NCI-H510A (cell line): ENCODE measurements at places on chromosomes 5 and 9.

GRCh38 chr9:11159318-11159862 lies 546.6 kb upstream of the PTPRD start:
- DNase-seq, result no peak

- no peak for DNase-seq
These were observed 41.0 kb upstream of the SLC12A7 start for GRCh38 chr5:1152771-1153282.

GRCh38 chr5:103057208-103058130 lies 62.5 kb downstream of the GIN1 start:
- no peak for DNase-seq

GRCh38 chr5:73899055-73899454 lies 273.1 kb downstream of the ARHGEF28 start:
- no peak for DNase-seq

GRCh38 chr5:37226377-37226776 lies 22.8 kb downstream of the CPLANE1 start:
- DNase-seq, result no peak

DNA sequence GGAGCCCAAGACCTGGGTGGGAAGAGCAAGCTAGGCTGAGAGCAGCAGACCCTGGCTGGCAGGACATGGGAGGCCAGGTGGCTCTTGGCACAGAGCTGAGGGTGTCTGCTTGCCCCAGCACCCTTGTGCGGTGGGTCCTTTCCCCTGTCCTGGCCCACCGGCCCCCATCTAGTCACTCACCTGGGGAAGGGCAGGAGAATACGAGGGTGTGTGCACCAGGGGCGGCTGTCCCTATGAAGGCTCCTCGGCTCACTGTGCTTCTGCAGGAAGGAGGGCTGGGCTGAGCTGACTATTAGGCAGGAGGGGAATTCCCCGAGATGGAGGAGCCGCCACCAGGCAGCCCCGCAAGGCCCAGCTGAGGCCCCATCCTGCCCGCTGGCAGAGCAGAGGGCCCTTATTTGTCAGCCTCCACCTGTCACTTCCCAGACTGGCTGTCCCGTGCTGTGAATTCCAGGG lies 6.1 kb upstream of the TNIP1 start:
- DNase-seq, result no peak

- no peak for DNase-seq
These were observed 7.7 kb downstream of the NEURL1B start for GRCh38 chr5:172648755-172649154.

GRCh38 chr9:92036756-92037155 lies 78.5 kb downstream of the SPTLC1 start:
- DNase-seq, result no peak

DNA sequence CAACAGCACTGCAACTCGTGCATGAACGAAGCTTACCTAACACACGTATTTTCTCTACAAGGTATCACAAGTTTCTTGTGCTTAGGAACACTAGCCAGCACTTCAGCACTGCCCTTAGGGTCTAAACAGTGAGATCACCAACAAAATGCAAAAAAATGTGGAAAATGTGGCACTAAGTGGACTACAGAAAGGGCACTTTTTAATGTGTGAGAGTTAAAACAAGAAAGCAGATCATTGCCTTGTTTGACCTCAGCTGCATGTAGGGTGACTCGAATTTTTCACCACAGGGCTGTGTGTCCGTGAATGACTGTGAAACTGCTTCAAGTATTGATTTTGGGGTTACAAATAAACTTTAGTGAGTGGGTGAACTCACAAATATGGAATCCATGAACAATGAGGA lies 90.5 kb downstream of the MARCHF3 start:
- no peak for DNase-seq

DNA sequence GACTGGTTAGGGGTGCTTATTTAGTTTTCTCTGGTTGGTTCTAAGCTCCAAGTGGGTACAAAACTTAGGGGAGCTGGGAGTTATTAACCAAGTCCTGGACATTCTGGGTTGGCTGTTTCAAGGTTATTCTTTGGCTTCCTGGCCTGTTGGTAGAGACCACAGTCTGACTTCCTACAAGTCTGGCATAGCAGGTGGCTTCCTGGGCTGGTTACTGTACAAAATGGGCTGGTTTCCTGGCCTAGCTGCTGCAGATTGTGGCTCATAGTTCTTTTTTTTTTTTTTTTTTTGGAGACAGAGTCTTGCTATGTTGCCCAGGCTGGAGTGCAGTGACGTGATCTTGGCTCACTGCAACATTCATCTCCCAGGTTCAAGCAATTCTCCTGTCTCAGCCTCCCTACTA lies 46.3 kb upstream of the BARHL1 start:
- DNase-seq, result no peak

- no peak for DNase-seq
These were observed 832 bp downstream of the EIF4EBP3 start for GRCh38 chr5:140548300-140548688.

DNA sequence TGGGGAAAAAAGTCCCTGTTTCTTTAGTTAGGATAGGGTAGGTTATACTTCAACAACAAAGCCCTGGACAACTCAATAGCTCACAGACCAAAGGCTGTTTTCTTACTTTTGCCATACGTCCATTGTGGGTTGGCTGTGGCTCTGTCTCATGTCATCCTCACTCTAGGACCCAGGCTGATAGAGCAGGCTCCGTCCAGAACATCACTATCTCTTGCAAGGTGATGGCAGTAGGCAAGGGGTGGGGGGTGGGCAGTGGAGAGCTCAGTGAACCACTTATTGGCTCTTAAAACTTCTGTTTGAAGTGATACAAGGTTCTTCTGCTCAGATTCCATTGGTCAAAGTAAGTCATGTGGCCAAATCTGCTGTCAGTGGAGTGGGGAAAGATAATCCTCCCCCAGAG lies 126.4 kb downstream of the CMYA5 start:
- no peak for DNase-seq

DNA sequence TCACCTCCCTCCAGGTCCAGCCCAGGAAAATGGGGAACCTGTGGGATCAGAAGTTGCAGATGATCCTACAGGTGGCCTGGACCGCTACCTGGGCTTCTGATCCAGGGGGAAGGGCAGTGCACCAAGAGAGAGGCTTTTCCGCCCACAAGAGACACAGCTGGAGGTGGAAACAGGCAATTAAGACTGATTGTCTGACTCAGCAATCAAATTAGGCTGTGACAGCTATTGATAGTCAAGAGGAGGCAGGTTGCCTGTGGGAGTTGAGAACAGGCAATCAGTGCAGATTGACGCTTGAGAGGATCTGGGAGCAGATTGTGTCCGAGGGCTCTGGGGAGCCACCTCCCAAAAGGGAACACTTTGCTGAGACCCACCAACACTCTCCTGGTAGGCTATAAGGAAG lies 71.1 kb upstream of the SLC44A1 start:
- DNase-seq, result no peak

DNA sequence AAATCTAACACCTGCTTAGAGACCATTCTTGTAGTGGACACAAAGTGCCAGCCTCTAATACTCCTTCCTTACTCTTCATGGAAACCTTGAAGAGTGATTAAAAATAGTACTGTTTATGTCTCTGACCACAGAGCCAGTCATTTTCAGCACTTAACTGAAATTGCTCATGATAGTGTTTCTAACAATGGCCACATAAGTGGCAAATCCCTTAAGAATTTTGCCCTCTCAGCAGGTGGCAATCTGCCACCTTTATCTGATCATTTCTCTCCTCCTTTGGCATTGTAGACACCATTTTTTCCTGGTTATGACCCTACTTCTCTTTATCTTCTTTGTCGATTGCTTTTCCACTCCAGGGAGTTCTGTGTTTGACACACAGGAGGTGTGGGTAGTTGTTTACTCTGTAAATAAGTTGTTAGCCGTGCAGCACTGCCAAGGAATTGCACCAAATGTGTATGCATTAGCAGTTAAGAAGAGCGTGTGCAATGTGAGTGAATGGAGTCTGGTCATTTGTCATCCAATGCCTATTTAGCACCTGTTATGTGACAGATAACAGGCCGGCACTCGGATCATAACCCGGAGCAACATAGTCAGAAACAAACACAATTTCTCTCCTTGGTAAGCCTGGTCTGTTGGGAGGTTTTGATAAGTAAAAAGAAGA lies 36.8 kb upstream of the STARD4 start:
- DNase-seq, result no peak

- DNase-seq, result no peak
These were observed 65.0 kb upstream of the AFAP1L1 start for GRCh38 chr5:149206524-149207141.

GRCh38 chr9:79940919-79941318 lies 369.2 kb downstream of the TLE4 start:
- DNase-seq, result no peak

GRCh38 chr5:71589903-71590302 lies 2.8 kb downstream of the MCCC2 start:
- no peak for DNase-seq

- DNase-seq, result no peak
These were observed 42.9 kb downstream of the ZNF474 start for GRCh38 chr5:122172207-122172606.

DNA sequence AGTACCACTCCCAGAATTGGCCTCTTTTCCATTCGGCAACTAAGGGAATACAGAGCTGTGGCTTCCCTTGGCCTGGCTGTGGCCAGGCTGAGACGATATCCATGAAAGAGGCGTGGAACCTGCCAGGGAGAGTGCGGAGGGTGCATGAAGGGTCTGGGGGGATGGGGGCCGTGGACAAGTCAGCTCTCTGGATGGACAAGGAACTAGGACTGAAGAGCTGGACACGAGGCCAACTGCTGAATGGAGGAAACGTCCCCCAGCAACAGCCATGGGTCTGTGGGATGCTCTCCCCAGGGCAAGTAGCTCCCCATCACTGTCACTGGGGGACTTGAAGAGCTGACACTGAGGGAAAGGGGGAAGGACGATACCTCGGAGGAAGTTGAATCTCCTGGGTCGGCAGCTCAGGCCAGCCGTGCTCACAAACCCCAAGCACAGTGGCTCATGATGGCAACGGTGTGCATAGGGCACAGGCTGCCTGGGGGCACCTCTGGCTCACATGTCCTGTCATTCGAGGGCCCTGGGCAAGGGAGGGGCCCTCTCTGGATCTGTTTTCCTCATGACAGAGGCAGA lies 4.1 kb upstream of the OLFM1 start:
- DNase-seq, result no peak

DNA sequence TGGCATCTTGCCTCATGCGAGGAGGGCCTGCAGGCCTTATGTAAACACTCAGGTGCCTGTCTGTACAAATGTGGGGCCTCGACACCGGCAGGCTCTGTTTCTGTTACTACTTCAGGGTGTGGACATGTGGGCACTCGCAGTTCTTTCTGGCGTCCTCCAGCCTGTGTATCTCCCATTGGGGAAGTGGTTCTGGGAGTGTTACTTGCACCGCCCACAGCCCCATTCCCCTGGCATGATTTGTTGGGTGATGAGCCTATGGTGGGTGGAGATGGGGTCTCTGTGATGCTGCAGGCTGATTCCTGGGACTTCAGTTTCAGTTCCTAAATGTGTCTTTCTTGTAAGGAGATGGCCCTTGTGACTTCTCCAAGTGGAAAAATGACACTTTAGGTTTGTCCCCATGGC lies 82.1 kb upstream of the PITX1 start:
- DNase-seq, result no peak

DNA sequence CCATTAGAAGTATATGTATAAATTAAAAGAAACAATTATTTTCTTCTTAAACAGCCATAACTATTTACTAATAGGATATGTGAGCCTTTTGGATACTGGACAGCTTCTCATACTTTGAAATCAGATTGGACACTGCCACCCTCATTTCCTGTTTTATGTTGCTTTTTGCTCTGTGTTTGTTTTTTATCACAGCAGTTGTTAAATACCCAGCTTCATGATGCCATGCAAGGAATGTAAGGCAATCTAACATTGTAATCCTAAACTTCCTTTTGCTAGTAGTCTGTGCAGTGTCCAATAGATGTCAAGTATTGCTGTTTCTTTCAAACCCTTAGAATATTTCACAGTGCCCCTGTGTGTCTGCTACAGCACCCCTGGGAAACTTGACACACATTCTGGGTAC lies 56.2 kb downstream of the CNTLN start:
- no peak for DNase-seq

DNA sequence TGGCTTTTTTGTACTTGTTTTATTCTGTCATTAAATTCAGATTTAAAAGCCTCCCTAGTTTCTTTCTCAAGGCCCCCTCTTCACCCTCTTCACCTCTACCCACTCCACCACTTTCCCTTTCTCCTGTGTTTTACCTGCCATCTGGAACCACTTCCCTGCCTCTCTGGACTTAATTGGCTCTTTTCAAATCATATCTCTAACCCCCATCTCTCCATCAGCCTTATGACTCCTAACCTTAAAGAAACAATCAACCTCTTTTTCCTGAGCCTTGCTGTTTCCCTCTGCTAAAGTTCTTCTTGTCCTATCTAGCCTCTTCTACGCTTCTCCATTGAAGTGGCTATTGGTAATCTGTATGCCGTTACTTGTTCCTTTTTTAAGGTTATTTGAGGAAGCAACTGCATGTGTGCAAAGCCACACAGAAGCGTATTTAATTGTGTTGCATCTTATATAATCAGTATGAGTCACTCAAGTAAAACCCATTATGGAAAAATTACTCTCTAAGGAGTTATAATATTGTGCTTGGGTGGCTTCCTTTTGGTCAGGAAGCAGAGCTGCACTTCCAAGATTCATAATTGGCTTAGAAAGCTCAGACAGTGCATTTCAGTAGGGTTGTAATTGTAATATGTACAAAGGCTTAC lies 653.6 kb upstream of the ITGA1 start:
- no peak for DNase-seq

DNA sequence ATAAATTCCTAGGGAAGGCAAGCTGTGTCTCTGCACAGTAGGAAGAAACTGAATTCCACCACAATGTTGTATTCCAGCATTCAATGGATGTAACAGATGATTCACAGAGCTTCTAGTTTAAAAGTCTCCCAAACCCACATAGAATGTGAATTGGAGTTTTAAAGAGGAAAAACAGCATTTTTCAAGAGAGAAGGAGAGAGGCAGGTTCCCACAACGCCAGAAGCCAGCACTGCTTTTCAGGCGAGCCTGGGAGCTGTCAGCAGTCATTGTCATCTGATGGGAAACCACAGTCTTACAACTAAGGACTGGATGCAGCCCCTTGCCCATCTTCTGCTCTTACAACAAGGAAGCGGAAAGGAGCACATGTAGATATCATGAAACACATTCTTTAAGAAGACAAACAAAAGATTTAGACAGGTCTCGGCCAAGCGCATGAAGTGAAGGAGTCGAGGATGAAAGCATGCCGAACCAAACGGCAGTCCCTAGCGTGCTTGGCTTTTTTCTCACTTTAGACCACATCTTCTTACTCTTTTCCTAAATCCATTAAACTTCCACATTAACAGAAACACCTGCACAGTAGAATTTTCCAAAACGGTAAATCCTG lies 638 bp downstream of the DIRAS2 start:
- no peak for DNase-seq

GRCh38 chr9:110048976-110049698 lies 158.8 kb downstream of the C9orf152 start:
- DNase-seq, result no peak
